ENCODE measurements at places on chromosomes 16 and 17.

- no peak for DNase-seq
Observed at GRCh38 chr16:75584108-75584507, 17.9 kb downstream of the GABARAPL2 start.

DNA sequence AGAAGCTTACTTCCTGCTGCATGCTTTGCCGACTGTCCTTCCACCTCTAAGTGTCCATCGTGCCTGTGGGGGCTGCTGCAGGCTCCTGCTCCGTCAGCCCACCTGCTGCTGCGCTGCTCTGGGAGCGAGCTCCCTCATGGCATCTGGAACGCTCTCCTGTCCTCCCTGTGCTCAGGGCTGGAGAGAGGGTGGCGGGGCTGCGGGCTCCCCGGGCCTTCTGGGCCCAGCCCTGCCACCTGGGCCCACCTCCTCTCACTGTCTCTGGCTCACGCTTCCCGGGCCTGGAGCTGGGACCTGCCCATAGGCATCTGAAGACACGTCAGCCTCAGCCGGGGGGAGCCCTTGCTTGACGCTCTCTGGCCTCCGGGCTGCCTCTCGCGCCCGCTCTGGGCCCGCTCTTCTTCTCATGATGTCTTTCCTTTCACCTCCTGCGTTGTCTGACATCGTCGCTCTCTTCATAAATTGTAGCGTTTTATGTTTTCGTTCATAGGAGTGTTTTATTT is 27.0 kb downstream of the NME3 start:
- DNase-seq: no peak

GRCh38 chr17:81419319-81419885 is 24.1 kb downstream of the BAHCC1 start:
- peak; percentile 87 for DNase-seq

DNA sequence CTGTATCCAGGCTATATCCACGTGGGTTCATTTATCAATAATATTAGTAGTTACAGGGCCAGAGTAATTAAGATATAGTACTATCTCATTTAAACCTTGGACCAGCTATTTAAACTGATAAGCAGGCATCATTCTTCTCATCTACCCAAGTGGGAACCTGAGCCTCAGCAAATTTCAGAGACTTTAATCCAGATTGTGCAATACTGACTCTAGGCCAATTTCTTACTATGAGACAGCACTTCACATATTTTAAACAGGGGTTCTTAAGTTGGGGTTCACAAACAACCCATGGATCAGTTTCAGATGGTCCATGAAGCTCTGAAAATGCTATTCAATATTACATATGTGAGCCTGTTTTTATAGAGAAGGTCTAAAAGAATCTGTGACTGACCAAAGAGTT is 302.7 kb upstream of the PSMD7 start:
- no peak for DNase-seq

DNA sequence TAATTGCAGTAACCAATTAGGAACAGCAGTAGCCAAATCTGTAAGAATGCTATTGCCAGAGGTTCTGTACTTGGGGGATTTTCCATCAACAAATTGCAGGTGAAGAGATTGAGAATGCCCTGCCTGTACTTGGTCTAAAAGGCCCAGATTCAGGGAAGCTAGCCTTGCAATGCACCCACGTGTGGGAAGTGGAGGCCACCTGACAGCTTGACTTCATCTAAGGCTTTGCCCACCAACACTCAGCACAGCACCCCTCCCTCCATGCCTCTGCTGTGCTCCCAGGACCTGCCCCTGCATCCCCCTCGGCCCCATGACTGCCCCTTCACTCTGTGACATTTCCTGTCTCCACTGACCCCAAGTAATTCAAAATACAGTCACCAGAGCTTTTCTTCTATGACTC is 79.1 kb upstream of the CDH5 start:
- DNase-seq: no peak

GRCh38 chr17:28057731-28058246 is 15.3 kb downstream of the NLK start:
- no peak for DNase-seq

DNA sequence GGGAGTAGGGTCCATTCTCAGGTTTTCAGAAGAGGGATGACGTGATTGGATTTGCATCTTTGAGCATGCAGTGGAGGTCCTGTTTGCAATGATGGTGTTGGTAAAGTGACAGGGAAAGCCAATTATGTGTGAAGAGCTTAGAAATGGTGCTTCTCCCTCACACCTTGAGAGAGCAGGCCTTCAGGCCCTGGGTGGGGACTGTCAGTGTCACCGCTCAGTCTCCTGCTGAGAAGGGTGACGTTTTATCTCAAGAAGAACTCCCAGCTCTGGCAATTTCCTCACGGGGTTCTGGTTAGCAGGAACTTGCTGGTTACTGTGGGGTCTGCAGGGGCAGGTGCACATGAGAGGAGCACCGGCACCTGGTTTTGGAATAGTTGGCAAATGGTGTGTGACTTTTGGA is 11.2 kb downstream of the PLCG2 start:
- DNase-seq: no peak

DNA sequence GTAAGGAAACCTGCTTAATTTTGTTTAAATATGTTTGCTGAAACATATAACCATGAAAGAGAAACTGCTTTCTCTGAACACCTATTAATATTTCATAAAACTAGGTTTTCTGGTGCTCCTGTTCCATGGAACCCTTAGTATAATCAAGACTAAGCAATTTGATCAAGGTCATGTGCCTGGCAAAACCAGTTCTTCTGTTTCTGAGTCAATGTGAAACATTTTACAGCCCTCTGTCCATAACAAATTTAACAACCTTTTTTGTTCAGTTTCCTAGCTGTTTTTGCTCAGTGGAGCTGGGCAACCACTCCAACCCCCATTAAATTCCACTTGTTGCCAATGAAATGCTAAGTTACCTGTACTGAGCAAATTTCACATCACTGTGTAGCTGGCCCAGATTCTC is 344.0 kb downstream of the CA10 start:
- DNase-seq: no peak

DNA sequence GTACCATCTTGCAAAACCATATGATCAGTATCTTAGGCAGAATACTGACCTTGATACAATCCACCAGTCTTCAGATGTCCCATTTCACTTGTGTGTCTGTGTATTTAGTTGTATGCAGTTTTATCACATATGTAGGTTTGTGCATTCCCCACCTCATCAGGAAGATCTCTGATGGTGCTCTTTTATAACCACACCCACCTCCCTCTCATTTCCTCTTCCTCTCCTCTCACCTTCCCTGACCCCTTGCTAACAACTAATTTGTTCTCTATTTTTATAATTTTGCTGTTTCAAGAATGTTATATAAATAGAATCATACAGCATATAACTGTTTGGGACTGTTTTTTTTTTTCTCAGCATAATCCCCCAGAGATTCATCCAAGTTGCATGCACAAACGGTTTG is 52.0 kb upstream of the ACSM2B start:
- no peak for DNase-seq

Measured in NCI-H774 (cell line).